Adrenal gland (tissue), 19 donors: ENCODE measurements at places on chromosomes 3 and 15. TPM values are rescaled to one million over a fixed set of nuclear protein-coding genes. Genes with fewer than 3 reads are reported as not detected.

- DNase-seq: no peak
Observed at GRCh38 chr3:80014576-80014975, 246.8 kb upstream of the ROBO1 start.

The NME9 gene
- total RNA-seq: 0.50 TPM

DNA sequence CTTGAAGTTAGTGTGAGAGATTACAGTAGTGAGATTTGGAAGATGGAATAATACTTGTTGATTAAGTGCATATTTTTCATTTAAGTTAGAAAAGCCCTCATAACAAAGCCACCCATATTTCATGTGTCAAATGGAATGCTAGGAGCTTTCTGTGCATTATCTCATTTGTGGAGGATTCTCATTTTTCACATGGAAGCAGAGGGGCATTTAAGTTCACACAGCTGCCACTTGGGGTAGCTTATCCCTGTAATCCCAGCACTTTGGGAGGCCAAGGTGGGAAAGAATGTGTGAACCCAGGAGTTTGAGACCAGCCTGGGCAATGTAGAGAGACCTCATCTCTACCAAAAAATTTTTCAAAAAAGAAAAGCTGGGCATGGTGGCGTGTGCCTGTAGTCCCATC, 55.2 kb downstream of the RAB7A start:
- DNase-seq: no peak

- no peak for DNase-seq
Observed at GRCh38 chr15:58420579-58421043, 11.2 kb upstream of the LIPC start.

DNA sequence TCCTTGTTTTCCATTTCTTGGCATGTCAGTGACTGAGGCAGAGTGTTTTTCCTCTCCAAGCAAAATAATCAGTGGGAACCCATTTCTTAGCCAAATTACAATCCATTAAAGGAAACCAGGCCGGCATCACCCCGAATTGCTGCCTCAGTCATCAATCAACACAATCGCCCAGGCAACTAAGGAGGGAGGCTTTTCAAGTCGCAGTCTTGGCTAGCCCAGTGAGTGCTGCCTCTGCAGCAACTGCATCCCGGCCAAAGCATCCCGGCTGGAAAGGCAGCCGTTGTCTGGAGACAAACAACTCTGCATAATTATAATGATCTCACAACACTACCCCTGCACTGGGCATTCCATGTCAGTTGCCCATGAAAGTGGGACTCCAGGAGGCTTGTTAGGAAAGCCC, 213.5 kb upstream of the PRICKLE2 start:
- DNase-seq: no peak
